ENCODE measurements at places on chromosomes 7 and 10.

- DNase-seq = no peak
These were observed 643.5 kb upstream of the POT1 start for GRCh38 chr7:125573126-125573525.

DNA sequence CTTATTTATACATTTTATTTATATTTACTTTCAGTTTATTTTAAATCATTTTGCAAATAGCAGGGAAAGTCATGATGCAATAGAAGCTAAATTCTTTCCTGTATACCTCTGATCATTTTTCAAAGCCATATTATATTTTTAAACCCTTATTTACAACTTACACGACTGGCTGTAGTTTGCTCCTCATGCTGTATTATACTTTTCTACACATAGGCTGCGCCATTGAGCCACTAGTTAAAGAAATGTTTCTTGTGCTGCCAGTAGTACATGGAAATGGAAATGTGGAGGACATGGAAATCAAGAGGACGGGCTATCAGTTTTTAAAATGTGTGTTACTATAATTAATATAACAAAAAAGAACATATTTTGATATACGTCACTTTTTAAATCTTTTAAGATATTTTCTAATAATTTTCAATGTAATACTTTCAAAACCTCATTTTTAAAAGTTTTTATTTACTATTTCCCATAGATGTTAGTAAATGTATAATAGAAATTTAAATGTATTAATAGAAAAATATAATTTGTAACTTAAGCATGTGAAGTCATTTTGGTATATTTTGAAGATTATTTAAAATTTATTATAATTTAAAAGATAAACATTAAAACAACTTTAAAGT lies 118.5 kb downstream of the VTI1A start:
- DNase-seq = peak; percentile 72

- DNase-seq = peak; percentile 19
These were observed 542 bp upstream of the SAMD9L start for GRCh38 chr7:93148727-93149126.

DNA sequence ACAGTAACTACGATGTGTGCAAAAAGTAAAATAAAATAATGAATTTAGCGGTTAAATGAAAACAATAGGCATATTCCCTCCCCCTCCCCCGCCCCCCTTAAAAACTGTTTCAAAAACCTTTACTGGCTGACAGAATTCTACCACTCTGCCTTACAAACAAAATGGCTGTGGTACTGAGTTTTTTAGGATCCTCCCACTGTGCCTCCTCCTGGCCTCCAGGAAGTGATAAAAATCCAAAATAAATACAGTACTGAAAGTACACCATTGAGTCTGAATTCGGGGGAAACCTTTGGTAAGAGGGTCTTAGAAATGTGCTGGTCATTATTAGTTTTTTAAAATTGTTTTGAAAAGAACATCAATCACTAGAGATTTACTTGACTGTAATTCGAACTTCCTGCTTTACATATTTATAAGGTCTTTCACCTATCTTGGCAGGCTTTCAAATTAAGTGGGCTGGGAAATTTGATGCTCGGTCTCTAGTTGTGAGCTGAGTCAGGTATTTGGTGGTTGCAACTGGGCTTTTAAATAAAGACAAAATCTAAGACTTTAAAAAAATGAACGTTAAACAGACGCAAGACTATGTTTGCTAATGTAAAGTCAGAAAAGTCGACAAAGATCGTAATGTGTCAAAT lies 32.5 kb upstream of the EPC1 start:
- peak; percentile 45 for DNase-seq

- peak; percentile 60 for DNase-seq
These were observed 5.9 kb downstream of the KCP start for GRCh38 chr7:128904381-128905197.

GRCh38 chr7:106629516-106629915 lies 31.4 kb downstream of the CCDC71L start:
- DNase-seq = no peak

DNA sequence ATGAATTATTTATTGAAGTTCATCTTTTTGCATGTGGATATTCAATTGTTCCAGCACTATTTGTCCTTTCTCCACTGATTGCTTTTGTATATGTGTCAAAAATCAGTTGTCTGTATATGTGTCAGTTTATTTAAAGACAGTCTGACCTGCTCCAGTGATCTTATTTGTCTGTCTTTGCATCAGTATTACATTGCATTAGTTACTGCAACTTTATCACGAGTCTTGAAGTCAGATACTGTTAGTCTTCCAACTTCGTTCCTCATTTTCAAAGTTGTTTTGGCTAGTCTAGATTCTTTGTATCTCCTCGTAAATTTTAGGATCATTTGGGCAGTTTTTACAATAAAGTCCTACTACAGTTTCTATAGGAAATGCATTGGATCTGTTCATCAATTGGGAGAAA lies 166.4 kb downstream of the CELF2 start:
- no peak for DNase-seq

GRCh38 chr10:50624866-50625501 lies 1.2 kb upstream of the SGMS1 start:
- DNase-seq = peak; percentile 78

DNA sequence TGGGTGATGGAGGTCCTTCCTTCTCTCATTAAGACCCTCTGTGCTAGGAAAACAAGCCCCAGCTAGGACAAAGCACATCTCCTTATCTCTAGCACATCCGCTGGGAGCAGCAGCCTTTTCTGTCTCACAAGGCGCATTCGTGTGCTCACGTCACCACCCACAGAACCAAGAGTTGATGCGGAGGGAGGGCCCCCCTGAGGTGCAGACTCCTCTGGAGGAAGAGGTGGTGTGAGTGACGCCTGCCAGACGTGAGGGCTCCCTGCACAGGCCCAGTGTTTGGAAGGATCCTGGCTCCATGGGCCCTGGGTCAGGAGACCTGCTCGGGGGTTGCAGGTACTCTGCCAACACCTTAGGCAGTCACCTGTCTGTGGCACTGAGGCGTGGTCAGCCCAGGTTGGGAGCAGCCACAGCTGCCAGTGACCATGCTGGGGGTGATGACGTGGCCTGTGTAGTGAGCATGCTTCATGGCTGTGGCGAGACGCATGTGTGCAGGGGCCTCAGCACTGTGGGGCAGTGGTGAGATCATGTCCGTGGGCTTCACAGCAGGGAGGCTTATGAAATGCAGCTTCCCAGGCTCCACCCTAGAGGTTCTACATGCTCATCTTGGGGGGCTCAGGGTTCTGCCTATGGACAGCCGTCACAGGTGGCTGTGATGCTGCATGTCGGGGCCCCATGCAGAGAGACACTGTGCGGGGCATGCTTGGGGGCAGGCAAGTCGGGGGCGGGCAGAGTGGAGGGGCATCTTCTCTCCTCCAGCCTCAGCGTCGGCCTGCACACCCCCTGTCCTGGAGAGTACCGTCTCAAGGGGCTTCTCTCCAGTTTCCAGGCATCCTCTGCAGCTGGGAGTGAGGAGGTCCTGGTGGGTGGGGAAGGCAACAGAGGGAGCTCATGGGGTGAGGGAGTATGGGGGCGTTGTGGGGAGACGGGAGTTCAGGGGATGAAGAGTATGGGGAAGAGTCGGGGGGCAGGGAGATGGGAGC lies 56.2 kb upstream of the DPYSL4 start:
- DNase-seq = no peak

DNA sequence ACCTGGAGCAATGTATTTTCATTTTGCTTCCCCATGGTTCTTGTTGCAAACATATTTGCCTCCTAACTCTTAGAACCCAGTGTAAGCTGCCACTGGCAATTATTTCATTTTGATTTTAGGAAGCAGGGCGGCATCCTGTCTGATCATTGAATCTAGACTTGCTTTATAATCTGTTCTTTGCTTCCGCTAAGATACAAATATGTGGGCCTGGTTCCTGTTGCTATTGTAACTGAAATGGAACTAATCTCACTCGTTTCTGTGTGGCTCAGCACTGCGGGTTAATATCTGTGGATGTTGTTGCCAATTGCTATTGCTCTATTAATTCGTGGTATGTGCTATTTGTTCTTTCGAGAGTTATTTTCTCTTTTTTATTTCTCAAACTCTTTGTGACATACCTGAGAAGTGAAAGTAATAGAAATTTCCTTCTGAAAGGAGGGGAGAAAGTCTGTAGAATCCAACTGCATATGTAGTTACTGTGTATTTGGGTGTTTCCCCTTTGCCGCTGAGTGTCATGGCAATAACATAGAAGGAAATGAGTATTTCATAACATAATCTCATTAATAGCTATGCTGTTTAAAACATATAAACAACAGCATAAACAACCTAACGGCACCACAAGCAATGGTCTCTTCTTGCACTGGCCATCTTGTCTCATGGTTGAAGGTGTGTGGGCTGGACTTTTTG lies 62.4 kb downstream of the FZD1 start:
- DNase-seq = no peak

Measured in HAP-1 (cell line).